MG63 (cell line): ENCODE measurements at places on chromosomes 2 and 18. TPM values are rescaled to one million over a fixed set of nuclear protein-coding genes. Genes with fewer than 3 reads are reported as not detected.

DNA sequence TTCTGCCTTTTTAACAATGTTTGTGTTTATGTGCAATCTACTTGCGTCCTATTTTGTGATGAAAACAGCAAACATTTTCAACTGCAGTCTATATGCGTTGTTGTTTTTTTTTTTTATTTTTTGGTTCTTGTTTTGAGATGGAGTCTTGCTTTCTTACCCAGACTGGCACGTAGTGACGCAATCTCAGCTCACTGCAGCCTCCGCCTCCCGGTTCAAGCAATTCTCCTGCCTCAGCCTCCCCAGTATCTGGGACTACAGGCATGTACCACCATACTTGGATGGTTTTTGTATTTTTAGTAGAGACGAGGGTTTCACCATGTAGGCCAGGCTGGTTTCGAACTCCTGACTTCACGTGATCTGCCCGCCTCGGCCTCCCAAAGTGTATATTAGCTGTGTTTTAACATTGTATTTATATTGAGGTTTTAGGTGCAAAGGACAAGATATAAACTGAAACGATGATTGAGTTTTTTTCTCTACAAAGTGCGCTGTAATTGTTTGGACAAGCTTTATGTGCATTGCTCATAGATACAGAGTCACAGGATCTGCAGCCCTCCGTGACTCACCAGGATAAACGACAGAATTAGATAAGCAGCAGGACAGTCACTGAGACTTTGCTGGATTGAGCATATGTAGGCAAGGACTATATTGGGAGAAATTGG is 17.4 kb downstream of the CDH7 start:
- no peak for DNase-seq

DNA sequence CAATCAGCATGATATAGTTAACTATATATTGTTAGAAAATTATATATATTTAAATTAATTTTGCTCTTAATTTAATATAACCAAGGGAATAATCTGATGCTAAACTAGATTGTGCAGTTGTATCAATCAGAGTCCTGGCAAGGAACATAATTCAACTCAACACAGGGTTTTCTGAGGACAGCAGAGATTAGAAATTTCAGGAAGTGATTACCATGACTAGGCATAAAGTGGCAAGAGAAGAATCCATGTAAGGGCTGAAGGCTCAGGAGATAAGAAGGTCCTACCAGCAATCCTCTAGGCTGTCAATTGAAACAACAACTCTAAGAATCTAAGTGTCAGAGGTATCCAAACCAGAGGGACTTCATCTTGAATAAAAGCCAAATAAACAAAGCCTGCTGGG is 807.8 kb downstream of the DSC3 start:
- DNase-seq: no peak

The STEAP3 gene
- total RNA-seq: 7.6 and 8.1 TPM in 2 replicates

DNA sequence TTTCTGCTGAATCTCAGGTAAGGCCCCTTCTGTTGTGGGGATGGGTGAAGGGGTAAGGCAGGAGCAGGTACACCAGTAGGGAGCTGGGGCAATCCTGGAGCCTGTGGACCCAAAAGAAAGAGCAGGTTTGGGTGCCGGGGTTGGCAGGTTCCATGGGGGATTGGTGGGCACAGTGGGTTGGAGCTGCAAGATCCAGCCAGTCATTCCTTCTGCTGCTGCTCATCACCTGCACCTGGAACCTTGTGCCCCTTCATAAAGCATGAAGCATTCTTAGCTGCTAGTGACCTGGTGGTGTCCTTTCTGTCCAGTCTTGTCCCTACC is 24.9 kb downstream of the FHOD3 start:
- DNase-seq: no peak

The NT5C1B gene
- not detected in 2 replicates for total RNA-seq

The MAB21L4 gene
- not detected in 2 replicates for total RNA-seq

The CRYGC gene
- total RNA-seq: not detected in 2 replicates

DNA sequence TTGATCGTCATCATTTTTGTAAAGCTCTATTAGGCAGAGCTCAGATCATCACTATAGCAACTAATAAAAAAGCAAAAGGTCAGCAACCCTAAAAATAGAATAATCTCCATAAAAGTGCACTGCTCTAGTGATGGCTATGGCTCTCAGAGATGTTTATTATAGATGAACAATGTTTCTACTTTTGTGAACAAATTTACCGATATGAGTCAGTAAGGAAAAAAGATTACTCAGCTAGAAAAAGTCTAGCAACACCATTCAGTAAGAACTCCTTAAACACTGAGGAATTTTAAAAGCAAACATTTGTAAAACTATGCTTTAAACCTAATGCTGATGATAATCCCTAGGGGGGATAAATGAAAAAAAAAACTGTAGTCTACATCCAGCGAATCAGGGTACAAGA is 69.6 kb downstream of the ACVR1C start:
- DNase-seq: no peak

The TM4SF20 gene
- not detected in 2 replicates for total RNA-seq

The MEP1B gene
- 0.20 TPM in 1 of 2 replicates, not detected in the other for total RNA-seq

DNA sequence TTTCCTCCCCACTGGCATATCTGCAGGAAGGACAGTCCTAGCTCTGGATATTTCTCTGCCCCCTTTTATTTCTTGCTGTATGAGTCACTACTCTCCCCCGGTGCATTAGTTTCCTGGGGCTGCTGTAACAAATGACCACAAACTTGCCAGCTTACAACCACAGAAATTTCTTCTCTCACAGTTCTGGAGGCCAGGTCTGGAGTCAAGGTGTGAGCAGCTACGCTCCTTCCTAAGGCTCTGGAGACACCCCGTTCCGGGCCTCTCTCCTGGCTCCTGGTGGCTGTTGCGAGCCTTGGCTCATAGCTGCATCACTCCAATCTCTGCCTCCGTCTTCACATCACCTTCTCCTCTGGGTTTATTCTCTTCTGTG is 34.1 kb downstream of the PTPRM start:
- DNase-seq: no peak

GRCh38 chr2:20504174-20504573 is 57.3 kb downstream of the RHOB start:
- DNase-seq: no peak

- no peak for DNase-seq
Measured at GRCh38 chr2:32931519-32931918, 15.2 kb upstream of the LTBP1 start.

GRCh38 chr2:16640867-16641266 is 24.8 kb downstream of the CYRIA start:
- DNase-seq: no peak

The STAT4 gene
- total RNA-seq: 1.1 and 2.5 TPM in 2 replicates

- no peak for DNase-seq
Measured at GRCh38 chr2:109702250-109702985, 88.3 kb downstream of the SOWAHC start.

- no peak for DNase-seq
Measured at GRCh38 chr2:163247847-163248220, 409.3 kb upstream of the KCNH7 start.

GRCh38 chr2:101893681-101894381 is 97.9 kb upstream of the IL1R2 start:
- no peak for DNase-seq

The IL36B gene
- not detected in 2 replicates for total RNA-seq
